NCI-H1694 (cell line): ENCODE measurements at places on chromosomes 1 and 21.

GRCh38 chr1:27090911-27091310, 64.0 kb downstream of the SLC9A1 start:
- DNase-seq: no peak

- DNase-seq: no peak
Observed at GRCh38 chr1:33258788-33259274, 2.5 kb downstream of the ZNF362 start.

- peak; percentile 81 for DNase-seq
Observed at GRCh38 chr1:206030714-206031113, 7.0 kb upstream of the CTSE start.

DNA sequence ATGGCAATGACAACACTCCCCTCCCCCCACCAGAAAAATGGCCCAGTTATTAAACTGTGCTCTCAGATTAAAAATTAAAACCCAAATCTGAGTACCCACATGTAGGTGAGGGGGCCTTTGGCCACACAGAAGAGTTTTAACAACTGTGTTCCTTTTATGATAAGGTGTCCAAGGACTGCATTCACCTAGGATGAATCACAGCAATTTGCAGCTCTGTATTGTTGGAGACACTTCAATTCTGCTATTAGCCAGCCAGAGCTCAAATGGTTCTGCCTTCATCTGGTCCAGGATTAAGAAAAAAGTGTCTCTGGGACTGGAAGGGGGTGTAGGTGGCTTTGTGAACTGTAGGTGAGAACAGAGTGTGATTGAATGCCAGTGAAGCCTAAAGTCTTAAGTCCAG, 43.3 kb upstream of the DIRAS3 start:
- no peak for DNase-seq

- no peak for DNase-seq
Observed at GRCh38 chr21:44351535-44352252, 1.7 kb upstream of the TRPM2 start.

DNA sequence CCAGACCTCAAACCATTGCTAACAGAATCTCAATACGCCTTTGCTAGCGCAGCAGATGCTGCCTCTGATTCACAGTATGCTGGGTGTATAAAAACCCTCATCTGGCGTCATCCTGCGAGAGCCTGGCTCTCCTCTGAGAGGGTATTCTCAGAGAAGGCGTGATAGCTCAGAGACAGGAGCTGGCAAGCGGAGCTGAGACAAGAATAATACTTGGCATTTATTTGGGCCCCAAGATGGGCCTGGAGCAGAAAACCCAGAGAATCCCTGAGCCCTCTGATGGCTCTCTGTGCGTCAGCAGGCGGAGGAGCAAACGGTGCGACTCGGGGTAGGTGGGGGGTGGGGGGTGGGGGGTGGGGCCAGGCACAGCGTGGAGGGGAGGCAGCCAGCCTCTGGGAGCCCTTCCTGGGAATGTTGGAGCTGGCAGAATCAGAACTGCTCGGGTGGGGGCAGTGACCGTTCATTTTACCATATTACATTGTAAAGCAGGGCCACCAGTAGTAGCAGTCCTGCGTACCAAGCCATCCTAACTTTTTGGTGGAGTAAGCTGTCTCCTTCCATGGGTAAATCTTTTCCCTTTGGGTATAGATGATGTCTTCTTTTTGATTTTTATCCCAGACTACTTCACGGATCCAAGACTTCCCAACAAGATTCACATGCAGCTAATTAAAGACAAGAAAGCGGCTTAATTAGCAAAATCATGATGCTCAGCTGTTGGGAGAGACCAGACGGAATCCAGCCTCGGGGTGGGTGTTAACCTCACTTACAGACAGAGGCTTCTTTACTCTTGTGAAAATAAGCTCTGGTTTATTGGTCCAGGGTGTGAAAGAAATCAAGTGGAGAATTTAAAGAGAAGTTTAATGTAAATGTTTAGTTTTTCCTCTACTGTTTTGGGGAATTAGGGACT, 7.1 kb downstream of the RIIAD1 start:
- peak; percentile 43 for DNase-seq

DNA sequence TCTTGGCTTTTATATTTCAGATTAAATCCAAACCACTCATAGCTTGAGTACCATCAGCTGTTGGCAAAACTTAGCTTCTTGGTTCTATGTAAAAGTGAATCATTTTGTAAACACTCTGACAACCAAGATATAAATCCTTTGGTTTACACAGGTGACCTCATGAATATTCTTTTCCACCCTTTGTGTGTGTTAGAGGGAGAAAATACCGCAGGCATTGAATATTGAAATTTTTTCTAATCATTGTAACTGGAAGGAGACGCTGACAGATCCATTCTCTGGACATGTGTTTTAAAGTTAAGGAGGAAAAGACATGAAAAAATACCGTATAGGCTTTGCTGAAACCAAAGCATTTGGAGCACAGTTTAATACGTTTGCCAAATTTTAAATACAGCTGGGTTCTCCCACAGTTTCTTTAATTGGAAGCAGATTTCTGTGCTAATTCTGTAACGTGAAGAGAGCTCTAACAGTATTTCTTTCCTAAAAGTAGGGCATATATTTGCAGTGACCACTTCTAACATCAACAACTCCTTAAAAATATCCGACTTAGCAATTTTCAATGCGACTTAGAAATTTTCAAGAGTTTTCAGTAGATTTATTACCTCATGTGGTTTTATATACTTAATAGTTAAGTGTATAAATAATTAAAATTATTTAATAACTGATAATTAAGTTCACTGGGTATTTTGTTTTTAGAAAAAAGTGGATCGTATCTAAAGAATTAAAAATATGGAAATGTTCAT, 388.2 kb downstream of the USP25 start:
- no peak for DNase-seq
